Psoas muscle (tissue), 8 donors: ENCODE measurements at places on chromosomes 7 and 10.

- no peak for DNase-seq
Observed at GRCh38 chr10:75335983-75336382, 65.6 kb downstream of the ZNF503 start.

DNA sequence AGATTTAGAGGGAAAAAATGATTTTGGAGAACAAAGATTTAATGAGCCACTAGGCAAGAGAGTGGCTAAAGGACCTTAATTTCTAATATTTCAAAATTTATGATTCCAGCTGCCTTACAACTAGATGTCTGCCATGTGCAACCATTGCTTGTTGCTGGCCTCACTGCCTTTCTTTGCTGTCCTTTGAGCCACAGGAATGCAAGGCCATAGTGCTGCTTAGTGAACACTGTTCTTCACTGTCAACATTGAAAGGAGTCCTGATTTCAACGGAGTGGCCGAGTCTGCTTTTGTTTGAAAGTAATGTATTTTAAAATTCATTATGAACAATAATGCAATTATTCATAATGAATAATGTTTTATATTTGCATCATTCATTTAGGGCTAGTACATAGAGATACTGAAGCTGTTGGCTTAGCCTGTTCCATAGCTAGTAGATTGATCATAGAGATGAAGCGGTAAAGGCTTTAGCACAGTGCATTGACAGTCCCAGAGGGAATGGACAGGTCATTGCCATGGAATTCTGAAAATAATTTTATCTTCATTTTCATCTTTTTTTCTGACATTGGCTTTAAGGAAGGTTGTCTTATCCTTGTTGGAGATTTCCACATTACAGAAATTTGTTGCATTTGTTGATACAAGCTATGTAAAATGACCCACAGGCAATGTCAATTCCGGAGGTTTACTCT, 544.1 kb downstream of the AUTS2 start:
- no peak for DNase-seq

- DNase-seq = no peak
Observed at GRCh38 chr7:21508538-21508937, 34.3 kb upstream of the DNAH11 start.

DNA sequence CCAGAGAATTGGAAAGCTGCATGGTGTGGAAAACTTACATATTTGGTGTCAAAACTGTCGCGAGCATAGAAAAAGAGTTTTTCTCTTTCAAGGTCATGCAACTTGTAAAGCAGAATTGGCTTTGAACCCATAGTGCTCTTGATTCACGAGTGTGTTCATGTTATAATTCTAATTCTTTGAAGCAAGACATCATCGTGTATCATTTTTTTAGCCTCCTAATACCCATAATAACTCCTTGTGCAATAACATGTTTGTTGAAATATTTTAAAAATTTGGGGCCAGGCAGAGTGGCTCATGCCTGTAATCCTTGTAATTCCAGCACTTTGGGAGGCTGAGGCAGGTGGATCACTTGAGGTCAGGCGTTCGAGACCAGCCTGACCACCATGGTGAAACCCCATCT, 4.2 kb downstream of the CCL24 start:
- DNase-seq = no peak

- no peak for DNase-seq
Observed at GRCh38 chr10:24853661-24854060, 98.7 kb downstream of the PRTFDC1 start.

GRCh38 chr7:24831240-24831639, 74.0 kb upstream of the GSDME start:
- no peak for DNase-seq

DNA sequence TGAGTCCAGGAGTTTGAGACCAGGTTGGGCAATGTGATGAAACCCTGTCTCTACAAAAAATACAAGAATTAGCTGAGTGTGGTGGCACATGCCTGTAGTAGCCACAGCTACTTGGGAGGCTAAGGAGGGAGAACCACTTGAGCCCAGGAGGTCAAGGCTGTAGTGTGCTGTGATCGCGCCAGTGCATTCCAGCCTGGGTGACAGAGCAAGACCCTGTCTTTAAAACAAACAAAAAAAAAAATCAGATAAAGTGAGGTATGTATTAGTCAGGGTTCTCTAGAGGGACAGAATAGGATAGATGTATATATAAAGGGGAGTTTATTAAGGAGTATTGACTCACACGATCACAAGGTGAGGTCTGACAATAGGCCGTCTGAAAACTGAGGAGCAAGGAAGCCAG, 101.5 kb upstream of the GPR26 start:
- DNase-seq = no peak

GRCh38 chr7:74006451-74007241, 21.3 kb upstream of the ELN start:
- no peak for DNase-seq

DNA sequence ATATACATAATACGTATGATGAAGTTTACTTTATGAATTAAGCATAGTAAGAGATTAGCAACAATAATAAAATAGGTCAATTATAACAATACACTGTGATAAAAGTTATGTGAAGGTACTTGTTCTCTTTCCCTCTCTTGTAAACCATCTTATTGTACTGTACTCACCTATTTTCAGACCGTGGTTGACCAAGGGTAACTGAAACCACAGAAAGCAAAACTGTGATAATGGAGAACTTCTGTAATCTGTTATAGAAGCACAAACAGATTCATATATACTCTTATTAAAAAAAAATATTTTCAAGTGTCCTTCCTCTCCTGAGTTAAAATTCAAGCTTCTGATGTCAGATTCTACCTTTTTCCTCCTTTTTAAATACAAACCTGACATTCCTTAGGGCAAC, 1247.8 kb upstream of the SORCS1 start:
- no peak for DNase-seq

DNA sequence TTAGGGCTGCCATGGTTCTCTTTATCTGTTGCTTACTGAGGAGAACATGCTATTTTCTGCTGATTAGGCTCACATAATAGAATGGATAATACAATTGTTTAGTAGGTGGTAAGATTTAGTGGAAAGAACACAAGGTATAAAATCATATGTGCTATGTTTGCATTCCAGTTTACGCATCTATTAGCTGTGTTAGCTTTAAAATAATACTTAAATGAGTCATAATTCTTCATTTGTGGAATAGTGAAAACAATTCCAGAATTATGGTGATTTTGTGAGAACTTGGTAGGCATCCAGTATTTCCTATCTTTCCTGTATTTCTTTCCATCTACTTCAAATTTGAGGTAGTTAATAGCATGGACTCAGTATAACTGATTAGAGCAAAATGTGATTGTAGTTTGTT, 1585.5 kb upstream of the LRRTM3 start:
- DNase-seq = no peak

GRCh38 chr10:5460468-5461202, 38.7 kb downstream of the CALML5 start:
- no peak for DNase-seq

DNA sequence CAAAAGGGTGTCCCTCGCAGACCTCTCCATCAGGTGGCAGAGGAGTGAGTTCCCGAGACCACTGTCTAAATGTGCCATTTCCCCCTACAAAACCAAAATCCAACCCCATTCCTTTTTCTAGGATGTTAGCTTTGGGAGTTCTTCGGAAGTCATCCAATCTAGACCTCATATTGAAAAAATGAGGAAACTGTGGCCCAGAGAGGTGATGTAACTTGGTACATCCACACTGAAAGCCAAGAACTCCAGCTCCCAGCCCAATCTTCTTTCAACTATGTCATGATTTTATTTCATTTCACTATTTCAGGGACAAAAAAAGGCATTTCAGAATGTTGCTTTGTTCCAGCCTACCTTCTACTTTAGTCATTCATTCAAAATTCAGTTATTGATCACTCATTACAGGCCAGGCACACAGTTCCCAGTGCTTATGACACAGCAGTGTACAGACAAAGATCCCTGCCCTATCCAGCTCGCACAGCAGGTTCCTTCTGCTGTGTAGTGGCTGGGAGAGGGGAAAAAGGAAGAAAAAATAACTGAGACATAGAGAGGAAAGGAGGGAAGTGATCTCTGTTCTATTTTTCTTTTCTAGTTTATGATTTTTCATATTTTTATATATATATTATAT, 35.8 kb downstream of the SCRN1 start:
- no peak for DNase-seq

DNA sequence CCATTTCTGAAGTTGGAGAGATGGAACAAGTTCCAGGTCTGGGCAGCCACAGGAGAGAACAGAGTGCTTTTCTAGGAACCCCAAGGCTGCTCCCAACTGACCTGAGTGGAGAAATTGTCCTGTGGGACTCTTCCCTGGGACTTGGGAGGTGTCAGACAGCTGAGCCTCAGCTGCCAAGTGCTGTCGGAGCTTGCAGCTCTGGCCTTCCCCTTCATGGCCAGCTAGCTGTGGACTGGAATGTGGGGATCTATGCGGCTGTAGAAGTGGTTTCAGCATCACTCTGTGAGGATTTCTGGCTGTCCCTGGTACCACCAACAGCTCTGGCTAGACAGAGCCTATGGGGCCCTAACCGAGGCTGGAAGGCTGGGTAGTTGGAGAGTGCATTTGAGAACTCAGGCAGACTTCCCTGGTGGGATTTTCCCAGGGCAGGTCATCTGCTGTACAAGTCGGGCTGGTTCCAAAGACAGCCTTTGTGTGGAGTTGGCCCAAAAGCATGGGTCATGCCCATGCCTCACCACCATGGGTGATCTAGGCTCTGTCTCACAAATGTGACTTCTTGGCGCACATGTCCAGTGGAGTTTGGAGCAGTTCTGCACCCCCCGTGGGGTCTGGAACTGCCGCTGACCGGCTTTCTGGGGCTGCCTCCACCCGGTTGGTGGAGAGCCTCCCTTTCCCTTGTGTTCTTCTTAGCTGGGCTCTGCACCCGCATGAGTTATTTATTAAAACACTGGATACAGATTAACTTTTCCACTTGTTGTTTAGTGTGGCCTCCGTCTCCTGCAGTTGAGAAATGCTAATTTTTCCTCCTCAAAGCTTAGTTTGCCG, 10.9 kb downstream of the SUFU start:
- no peak for DNase-seq

GRCh38 chr10:127940866-127941640, 34.1 kb downstream of the PTPRE start:
- no peak for DNase-seq

DNA sequence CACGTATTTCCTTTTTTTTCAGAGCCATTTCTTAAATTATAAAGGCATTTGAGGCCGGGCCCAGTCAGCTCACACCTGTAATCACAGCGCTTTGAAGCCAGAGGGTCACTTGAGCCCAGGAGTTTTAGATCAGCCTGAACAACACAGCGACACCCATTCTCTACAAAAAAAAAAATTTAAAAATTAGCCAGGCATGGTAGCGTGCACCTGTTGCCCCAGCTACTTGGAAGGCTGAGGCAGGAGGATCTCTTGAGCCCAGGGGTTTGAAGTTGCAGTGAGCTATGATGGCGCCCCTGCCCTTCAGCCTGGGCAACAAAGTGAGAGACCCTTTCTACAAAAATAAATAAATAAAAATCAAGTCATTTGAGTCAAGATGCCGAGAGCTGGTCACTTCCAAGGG, 3.0 kb downstream of the TMEM130 start:
- no peak for DNase-seq

DNA sequence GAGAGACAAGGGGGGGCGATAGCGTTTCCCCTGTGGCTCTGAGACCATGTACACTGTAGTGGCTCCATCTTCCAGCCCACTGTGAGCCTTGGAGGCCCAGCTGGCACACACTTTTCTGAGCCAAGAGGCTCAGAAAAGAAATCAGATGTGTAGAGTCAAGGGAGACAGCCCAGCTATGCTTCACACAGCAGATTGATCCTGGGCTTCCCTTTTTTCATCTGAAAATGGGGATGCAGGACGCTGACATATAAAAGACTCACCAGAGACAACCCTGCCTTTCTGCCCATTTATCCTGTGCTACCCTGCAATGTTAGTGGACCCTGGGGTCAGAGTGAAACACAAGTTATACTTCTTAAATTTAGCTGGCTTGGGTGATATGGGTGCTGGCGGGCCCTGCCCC, 14.3 kb downstream of the TMEM273 start:
- DNase-seq = no peak

DNA sequence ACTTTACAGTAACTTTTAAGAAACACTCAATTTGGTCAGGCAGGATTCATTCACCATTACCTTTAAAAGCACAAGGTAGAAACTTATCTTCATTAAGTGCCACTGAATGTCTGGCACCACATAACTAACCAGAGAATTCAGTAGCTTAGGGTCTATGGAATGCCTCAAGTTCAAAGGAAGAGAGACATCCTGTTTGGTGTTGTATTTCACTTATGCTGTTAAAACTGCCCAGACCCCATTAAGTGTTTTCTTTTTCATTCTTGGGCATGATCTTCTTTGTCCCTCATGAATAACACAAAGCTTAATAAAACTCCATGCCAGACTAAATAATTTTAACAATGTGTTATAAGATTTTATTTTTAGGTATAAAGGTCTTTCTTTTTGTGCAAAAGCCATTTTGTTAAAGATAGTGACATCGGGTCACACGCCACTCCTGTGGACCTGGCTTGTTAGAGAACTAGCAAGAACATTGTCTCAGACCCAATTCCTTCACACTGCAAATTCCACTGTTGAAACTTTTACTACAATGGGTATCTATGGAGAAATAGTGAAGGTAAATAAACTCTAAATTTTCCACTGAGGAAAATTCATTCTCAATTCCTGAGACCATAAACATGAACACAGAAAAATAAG, 221.0 kb downstream of the TWIST1 start:
- no peak for DNase-seq

DNA sequence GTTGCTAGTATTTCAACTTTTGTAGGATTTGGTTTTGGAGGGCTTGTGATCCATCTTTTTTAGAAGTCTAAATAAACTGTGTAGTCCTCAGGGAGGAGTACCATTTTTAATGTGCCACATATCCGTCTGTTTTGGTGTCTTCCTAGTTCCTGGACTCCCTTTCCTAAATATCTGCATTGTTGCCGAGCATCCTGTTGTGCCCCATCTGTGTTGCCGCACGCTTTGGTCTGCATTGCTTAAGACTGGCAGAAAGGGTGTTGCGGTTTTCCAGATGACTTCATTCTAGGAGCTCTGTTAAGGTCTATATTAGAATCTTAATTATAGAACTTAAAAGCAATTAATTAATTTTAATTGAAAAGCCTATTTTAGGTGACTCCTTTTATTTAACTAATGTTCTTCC, 49.4 kb downstream of the RBM33 start:
- no peak for DNase-seq

DNA sequence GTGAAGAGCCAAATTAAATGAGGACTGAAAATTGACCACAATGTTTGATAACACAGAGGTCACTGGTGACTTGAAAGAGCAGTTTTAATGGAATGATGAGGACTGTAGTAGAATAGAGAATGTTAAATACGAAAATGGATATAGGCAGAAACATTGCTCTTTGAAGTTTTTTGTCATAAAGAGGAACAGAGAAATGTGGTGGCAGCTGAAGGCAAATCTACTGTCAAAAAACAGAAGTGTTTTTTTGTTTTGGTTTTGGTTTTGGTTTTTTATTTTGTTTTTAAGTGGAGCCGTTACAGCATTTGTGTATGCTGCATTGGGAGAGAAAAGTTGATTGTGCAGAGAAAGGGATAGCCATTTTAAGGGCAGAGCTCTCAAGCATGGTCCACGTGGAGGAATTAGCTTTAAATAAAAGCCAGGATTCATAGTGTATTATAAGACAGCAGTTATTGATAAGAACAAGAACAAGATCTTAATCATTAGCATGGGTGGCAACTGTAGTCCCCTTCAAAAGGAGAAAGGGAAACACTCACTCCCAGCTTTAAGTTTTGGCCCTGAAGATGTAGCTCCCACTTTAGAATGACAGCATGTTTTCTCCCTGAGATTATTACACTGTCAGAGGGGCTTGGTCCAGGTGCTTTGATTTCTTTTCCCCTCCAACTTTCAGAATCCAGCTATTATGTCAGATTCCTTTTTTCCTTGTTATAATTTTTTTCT, 156.7 kb upstream of the BET1 start:
- DNase-seq = no peak
